Stimulated activated CD4-positive, alpha-beta T cell treated with anti-CD3 and anti-CD28 coated beads, Interleukin-15, amount 100 ng/mL, for 1 hour (primary cell): ENCODE measurements at places on chromosomes 7 and 10.

- DNase-seq = no peak
These were observed 94.3 kb upstream of the PPIF start for GRCh38 chr10:79252971-79253370.

- DNase-seq = no peak
These were observed 94.2 kb upstream of the PHYHIPL start for GRCh38 chr10:59082249-59082648.

GRCh38 chr10:73906524-73907447 lies 4.1 kb upstream of the PLAU start:
- DNase-seq = no peak

GRCh38 chr7:36570528-36571189 lies 153.6 kb downstream of the AOAH start:
- DNase-seq = no peak

- no peak for DNase-seq
These were observed 6.9 kb upstream of the PDGFA start for GRCh38 chr7:526460-527034.

GRCh38 chr10:85213493-85213892 lies 885.1 kb downstream of the CCSER2 start:
- no peak for DNase-seq

- no peak for DNase-seq
These were observed 2.8 kb downstream of the MCU start for GRCh38 chr10:72694476-72695369.

DNA sequence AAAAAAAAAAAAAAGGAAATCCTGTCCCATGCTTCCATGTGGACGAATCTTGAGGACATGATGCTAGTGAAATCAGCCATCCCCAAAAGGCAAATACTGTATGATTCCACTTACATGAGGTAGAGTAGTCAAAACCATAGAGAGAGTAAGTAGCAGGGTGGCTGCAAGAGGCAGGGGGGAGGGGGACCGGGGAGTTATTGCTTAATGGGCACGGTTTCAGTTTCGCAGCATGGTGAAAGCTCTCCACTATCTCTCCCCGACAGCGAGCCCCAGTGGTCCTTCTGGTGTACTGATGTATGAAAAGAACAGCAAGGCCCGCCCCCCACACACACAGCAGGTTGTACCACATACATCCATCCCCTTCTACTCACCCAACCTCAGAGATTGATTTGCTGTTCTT lies 32.8 kb downstream of the NOD1 start:
- DNase-seq = peak; percentile 23

DNA sequence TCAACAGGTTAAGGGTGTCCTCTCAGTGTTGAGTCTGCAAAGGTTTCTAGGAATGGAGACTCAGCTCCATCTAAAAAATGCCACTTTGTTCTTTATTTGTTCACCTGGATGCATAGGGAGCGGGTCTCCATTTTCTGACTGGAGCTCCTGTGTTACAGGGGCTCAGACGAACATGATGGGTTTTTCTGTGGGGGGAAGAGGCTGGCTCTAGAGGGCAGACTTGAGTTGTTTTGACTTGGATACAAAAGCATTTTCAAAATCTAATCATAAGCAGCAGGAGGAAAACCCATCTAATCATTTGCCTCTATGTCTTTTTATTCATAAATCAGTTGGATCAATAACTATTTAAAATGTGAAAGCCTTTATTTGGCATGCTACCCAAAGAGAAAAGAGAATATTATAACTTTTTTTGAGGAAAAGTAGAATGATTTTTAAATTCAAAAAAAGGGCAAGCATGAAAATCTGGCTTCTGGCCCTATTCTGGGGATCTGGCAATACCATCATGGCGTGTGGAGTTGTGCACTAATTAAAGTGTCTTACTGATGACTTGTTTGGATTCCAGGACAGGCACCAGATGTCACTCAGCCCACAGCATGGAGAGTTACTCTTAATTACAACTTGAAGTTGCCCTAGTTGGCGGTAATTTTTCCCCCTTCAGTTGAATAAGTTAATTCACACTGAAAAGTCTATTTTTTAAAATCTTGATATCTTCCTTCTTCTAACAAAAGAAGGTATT lies 594.9 kb downstream of the REEP3 start:
- no peak for DNase-seq

GRCh38 chr10:48700493-48700892 lies 15.8 kb downstream of the WDFY4 start:
- no peak for DNase-seq

GRCh38 chr10:11395161-11395560 lies 216.3 kb downstream of the USP6NL start:
- DNase-seq = no peak

DNA sequence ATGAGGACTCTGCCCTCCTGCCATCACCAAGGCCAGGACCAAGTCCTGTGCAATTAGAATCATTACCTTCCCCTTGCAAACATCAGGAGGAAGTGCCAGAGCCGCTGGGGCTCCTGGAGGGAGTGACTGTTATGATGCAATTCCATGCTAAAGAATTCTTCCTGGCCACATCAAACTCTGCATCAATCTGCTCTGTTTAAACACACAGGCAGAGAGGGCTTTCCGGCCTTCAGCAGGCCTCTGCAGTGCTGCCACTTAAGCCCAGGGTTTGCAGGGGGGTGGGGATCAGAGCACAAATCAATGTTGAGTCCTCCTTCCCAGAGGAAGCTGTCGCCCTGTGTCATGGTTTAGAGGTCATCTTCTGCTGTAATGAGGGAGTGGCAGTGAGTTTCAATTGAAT lies 58.1 kb downstream of the CTBP2 start:
- no peak for DNase-seq

DNA sequence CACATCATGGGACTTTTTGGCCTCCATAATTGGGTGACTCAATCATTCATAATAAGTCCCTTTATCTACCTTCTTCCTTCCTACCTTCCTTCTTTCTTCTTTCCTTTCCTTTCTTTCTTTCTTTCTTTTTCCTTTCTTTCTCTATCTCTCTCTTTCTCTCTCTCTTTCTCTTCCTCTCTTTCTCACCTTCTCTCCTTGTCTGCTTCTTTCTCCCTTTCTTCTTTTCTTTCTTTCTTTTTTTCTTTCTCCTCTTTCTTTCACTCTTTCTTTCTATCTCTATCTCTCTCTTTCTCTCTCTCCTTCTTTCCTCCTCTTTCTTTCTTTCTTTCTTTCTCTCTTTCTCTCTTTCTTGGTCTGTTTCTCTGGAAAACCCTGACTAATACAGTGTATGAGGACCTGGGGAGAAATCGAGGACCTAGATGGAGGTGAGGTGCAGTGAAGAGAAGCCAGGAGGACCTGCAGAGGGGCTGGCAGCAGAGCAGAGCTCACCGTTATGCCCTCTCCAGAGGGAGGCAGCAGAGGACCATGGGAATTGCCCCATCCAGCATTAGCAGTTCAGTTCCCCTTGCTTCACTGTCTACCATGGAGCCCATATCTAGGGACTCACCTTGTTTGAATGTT lies 52.7 kb upstream of the BTRC start:
- no peak for DNase-seq

DNA sequence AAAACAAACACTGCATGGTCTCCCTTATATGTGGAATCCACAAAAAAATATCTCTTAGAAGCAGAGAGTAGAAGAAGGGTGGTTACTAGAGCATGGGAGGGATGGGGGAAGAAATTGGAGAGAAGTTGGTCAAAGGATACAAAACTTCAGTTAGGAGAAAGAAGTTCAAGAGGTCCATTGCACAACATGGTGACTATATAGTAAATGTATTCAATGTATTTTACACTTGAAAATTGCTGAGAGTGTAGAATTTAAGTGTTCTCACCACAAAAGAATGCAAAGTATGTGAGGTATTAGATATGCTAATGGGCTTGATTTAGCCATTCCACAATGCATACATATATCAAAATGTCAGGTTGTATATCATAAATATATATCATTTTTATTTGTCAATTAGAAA lies 232.0 kb upstream of the CELF2 start:
- DNase-seq = no peak

GRCh38 chr10:117174439-117175214 lies 22.7 kb upstream of the KCNK18 start:
- peak; percentile 57 for DNase-seq

DNA sequence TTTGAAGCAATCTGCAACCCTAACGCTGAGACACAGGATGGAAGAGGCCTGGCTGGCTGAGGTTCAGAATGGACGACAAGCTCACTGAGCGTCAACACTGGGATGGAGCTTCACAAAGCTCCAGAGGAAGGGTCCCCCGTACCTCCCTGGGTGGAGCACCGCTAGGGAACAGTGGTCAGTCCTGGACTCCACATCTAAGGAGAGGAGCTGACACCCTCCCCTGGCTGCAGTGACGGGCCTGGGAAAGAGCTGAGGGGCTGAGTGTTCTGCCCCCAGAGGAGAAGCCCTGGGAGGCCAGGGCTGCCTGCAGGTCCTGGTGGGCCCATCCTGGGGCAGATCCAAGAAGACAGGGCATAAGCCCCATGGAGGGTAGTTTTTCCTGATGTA lies 146.2 kb downstream of the ARHGAP22 start:
- DNase-seq = no peak

GRCh38 chr10:101834341-101834740 lies 9.3 kb downstream of the KCNIP2 start:
- no peak for DNase-seq

DNA sequence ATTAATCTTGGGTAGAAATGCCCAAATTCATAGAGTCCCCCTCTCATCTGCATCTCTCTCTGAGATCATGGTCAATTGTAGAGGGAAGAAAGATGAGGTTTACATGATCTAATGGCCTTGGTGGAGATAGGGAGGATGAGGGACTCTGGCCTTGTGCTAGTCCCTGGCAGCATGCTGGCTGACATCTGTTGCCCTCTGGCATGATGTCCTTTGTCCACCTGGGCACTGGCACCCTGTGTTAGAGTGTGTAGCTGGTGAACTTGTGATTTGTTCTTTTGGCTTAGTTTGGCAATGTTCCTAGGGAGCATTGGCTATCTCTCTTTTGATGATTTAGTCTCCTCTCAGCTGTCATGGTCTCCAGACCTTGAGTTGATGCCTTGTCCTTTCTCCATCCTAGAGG lies 103.2 kb downstream of the DYNC1I1 start:
- no peak for DNase-seq

DNA sequence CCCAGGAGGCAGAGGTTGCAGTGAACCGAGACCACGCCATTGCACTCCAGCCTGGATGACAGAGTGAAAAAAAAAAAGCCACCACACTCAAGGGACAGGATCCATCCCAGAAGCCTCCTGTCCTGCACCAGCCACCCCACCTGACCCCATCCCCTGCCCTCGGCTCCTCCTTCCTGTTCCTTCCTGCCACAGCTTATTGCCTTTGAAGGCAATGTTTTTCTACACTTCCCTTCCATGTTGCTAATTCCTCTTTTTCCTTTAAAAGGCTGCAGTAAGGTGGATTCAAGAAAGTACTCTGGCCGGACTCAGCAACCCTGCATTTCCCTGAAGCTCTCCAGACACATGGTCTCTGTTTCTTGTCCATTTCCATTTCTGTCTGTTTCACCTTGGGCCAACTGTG lies 80.9 kb downstream of the FAM171A1 start:
- no peak for DNase-seq

DNA sequence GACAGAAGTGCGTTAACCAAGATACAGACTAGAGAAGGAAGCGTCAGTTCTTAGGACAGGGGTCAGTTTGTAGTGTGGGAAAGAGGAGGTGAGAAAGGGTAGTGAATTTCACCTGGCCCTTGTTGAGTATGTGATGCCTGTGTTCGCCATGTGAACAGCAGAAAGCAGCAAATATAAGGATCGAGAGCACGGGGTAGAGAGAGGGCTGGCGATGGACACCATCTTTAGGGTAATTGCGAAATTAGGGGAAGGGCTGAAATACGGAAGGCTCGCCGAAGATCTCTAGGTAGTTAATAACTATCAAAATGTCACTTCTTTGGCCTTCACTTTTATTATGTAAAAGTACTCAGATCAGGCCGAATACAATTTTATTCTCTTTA lies 6.2 kb upstream of the MEST start:
- DNase-seq = no peak

DNA sequence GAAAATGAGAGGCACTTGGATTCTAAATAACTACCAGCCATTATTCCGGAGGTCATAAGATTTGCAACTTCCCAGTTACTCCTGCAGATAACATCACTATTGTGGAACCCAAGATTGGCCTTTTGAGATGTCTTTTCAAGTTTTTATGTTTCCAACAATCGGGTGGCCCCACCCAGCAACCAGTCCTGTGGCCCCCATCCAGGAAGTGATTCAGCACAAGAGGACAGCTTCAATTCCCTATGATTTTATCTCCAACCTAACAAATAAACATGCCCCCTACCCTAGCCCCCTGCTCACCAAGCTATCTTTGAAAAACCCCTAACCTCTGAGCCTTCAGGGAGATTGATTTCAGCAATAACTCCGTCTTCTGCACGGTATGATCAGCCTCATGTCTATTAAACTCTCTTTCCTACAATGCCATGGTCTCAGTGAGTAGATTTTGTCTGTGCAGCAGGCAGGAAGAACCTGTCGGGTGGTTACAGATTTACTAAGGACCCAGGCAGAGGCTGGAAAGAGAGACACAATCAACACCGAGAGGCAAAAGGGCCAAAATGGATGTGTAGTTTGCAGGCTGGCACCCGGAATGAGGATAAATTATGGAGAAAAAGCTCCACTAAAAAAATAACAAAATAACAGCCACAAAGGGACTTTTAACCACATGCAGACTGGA lies 83.9 kb upstream of the UNC5B start:
- DNase-seq = no peak

DNA sequence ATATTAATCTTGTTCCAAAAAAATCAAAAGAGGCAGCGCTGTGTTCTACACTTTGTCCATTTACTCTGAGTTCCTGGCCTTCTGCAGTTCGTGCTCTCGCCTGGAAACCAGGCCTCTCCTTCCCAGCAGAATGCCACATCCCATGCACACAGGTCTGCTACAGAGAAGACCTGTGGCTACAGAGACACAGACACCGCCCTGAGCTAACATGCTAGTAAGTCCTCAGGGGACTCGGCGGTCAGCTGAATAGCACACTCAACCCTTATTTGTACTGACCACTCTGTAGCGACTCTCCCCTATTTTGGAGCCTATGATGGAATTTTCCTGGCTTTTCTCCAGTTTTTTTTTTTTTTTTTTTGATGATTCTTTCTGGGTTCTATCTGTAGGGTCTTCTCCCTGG lies 12.8 kb downstream of the CREB3L2 start:
- no peak for DNase-seq

DNA sequence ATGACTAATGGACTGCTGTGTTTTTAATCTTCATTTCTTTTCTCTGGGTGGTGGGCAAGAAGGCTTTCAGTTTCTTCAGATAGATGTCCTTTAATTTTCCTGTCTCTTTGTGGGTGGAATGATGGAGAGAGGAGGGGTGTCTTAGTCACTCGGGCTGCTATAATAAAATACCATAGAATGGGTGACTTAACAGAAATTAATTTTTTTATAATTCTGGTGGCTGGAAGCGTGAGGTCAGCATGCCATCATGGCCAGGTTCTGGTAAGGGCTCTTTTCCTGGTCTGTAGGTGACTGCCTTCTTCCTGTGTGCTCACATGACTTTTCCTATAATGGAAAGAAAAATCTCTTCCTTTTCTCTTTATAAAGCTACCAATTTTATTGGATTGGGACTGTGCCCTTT lies 6.3 kb downstream of the RSBN1L start:
- no peak for DNase-seq
